GM18507 (cell line): ENCODE measurements at places on chromosomes 12 and 14.

- no peak for DNase-seq
Observed at GRCh38 chr14:22721213-22721612, 45.3 kb upstream of the OXA1L start.

- DNase-seq: no peak
Observed at GRCh38 chr12:28884904-28885679, 264.0 kb upstream of the FAR2 start.

GRCh38 chr12:991350-992333 is 619 bp downstream of the ERC1 start:
- DNase-seq: peak; percentile 44

DNA sequence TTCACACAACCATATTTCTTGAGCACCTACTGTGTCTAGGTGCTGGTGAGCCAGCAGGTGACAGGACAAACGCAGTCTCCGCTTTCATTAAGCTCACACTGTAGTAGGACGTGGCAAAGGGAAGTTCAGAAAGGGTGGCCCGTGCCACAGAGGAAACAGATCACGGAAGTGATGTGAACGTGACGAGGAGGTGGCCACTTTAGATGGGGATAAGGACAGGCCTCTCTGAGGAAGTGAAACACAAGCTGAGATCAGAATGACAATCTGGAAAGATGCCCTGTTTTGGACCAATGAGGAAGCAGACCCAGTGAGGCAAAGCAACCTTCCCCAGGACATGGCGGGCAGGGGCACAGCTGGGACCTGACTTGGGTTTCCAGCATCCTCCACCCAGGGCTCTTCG is 127.4 kb upstream of the PRMT8 start:
- DNase-seq: no peak

- no peak for DNase-seq
Observed at GRCh38 chr12:91023326-91024004, 18.7 kb upstream of the EPYC start.

GRCh38 chr12:88750867-88751543 is 170.7 kb upstream of the KITLG start:
- DNase-seq: no peak

GRCh38 chr12:49288412-49288853 is 6.5 kb upstream of the PRPH start:
- DNase-seq: peak; percentile 54

DNA sequence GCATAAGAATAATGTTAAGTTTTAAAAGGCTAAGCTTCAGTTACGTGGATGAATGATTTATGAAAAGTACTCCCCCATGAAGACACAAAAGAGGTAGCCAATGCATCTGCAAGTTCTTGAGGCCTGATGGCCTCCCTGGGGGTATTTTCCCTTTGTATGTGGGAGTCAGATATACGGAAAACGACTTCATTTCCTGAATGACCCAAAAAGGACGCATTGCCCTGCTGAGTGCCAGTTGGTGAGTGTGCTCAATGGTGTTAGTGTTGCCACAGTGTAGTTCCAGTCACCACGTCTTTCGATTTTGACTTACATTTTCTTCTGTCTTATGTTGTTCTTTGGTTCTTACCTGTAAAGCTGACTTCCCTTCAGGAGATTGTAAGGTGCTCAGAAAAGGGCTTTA is 8.0 kb downstream of the ETV6 start:
- DNase-seq: no peak

GRCh38 chr12:109879351-109880042 is 844 bp downstream of the GLTP start:
- DNase-seq: no peak

GRCh38 chr12:84689638-84690037 is 223.0 kb downstream of the SLC6A15 start:
- no peak for DNase-seq

- DNase-seq: no peak
Observed at GRCh38 chr14:100911665-100912316, 8.3 kb upstream of the RTL1 start.

- DNase-seq: no peak
Observed at GRCh38 chr12:6843118-6843902, 2.6 kb downstream of the GNB3 start.

- no peak for DNase-seq
Observed at GRCh38 chr12:34207858-34208257, 185.6 kb downstream of the ALG10 start.

DNA sequence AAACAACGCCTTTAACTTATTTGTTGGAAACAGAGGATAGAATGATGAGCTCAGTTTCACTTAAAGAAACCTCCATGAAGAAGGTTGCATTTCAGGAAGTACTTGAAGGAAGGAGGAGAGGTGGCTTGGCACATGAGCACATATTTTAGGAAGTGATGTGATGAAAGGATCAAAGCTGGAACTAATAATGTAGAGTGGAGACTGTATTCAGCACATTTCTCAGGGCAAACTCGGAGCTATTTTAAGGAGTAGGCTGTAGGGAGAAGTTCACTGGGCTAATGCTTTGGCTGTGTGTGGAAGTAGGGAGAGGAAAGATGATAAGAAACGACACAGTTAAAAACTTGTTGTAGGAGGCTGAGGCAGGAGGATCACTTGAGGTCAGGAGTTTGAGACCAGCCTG is 272.8 kb downstream of the AKAP6 start:
- no peak for DNase-seq

GRCh38 chr14:80714474-80714873 is 227.1 kb downstream of the CEP128 start:
- no peak for DNase-seq

- no peak for DNase-seq
Observed at GRCh38 chr14:24247422-24247821, 5.0 kb upstream of the TINF2 start.

GRCh38 chr12:52745554-52745953 is 31.6 kb downstream of the KRT76 start:
- no peak for DNase-seq

GRCh38 chr12:80862531-80862930 is 75.2 kb downstream of the LIN7A start:
- DNase-seq: no peak

DNA sequence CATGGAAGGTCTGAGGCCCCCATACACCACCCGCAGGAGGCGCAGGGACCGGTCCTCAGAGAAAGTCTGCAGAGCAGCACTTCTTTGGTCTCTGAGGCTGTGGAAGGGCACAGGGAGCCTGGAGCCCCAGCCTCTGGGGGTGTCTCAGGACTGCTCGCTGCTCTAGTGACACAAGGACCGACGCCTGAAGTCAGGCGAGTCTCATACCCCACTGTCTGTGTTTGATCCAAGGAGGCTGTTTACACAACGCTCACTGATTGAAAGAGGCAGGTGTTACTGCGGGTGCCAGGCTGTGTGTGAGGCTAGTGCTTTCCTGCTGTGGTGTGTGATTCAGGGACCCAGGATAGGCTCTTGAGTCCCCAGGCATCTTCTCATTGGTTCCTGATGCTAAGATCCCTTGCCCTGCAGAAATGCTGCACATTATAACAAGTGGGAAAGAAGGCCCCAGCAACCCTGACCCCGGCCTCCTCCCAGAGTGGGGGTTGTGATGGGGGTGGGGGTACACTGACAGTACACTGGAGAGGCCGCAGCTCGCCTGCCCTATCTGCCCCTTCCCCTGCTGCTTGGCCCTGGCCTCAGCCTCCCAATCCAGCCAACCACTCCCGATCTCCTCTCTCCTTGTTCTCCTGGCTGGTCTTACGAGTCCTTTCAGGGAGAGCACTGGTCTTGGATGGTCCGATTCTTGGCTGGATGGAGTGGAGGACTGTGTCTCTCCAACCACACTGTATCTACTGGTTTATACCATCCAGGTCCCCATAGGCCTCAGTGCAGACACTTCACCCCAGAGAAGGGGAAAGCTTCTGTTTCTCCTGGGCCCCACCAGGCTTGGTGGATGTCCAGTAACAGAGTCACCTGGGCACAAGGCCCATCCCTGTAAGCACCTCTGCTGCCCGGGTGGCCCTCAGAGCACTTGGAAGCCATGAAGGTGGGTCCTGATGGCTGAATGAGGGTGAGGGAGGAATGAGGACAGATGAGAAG is 6.6 kb downstream of the CACNA2D4 start:
- DNase-seq: no peak

- no peak for DNase-seq
Observed at GRCh38 chr12:65495233-65495632, 216.8 kb downstream of the MSRB3 start.

DNA sequence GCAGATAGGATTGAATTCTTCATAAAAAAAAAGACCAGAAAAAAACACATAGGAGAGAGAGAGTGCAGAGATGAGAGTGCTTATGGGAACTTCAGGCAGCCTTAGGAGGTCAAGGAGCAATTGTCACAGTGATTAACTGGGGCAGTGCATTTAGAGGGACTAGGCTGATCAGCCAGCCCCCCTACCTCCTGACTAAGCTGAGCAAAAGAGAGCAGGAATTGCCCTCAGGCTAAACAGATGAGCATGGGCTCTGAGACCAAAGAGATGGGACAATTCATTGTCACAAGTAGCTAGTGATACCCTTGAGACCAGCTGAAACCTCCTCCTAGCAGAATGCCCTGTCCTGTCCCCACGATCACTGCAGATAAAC is 124.0 kb downstream of the BTG1 start:
- DNase-seq: no peak

GRCh38 chr14:101065696-101066694 is 162.5 kb upstream of the RTL1 start:
- DNase-seq: no peak

- no peak for DNase-seq
Observed at GRCh38 chr12:6538420-6539313, 4.3 kb downstream of the GAPDH start.

GRCh38 chr14:74018174-74018585 is 908 bp downstream of the ENTPD5 start:
- DNase-seq: no peak

GRCh38 chr12:131060011-131060703 is 106.5 kb downstream of the ADGRD1 start:
- no peak for DNase-seq

GRCh38 chr12:53218551-53219291 is 11.7 kb upstream of the ITGB7 start:
- DNase-seq: no peak

- no peak for DNase-seq
Observed at GRCh38 chr12:105935106-105935505, 203.6 kb downstream of the NUAK1 start.

- DNase-seq: no peak
Observed at GRCh38 chr12:128652136-128652751, 171.5 kb downstream of the SLC15A4 start.

DNA sequence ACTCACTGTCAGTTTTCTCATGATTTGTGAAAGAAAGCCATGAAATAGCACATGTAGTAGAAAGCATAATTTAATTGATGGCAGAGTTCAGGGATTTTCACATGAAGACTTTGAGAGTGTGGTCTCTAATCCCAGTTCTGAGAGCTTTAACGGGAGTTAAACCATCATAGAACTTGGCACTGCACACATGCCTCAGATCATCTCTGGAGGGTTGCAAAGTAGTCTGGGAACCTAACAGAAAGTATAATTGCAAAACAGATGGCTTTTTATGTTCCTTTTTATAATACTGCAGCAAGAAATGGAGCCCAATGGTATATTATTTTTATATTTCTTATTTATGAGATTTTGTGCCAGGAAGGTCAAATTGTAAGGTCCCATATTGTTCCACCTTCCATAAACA is 77.9 kb downstream of the BHLHE41 start:
- no peak for DNase-seq

- no peak for DNase-seq
Observed at GRCh38 chr14:50830044-50830931, 674 bp downstream of the NIN start.

GRCh38 chr12:72471806-72472205 is 199.6 kb downstream of the TRHDE start:
- no peak for DNase-seq

- no peak for DNase-seq
Observed at GRCh38 chr14:60643463-60644314, 5.6 kb downstream of the SIX1 start.

DNA sequence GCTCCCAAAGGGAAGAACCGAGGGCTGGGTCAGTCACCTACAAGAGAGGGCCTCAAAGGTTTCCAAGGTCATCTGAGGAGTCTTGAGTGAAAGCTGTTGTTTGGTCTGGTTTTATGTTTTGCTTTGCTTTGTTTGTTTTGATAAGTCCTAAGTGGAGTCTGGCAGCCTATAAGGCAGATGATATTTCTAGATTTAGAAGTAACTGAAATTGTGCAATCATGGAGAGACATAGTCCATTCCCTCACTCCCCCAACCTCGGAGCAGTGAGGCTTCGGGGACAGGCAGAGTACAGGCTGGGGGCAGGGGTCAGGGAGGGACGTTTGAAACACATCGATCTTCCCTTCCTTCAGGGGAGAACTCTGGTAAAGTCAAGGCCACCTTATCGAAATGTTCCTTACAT is 42.3 kb downstream of the TTC9 start:
- DNase-seq: no peak

GRCh38 chr12:14959463-14959862 is 1.9 kb downstream of the ARHGDIB start:
- DNase-seq: no peak
